ENCODE measurements at places on chromosomes 13 and 19. TPM values are rescaled to one million over a fixed set of nuclear protein-coding genes. Genes with fewer than 3 reads are reported as not detected.

The NTN5 gene
- total RNA-seq, result 0.98 TPM

The OVOL3 gene
- total RNA-seq, result not detected

The PINLYP gene
- 8.8 TPM for total RNA-seq

The PCDH20 gene
- 0.98 TPM for total RNA-seq

The PIAS4 gene
- 14.0 TPM for total RNA-seq

GRCh38 chr19:40355975-40356680, 7.6 kb downstream of the PLD3 start:
- H3K4me3 ChIP-seq, result no peak overlapping the region
- no peak overlapping the region for H3K27ac ChIP-seq
- no peaks in the 10 kb centered on the region for H3K36me3 ChIP-seq
- no peaks in the 10 kb centered on the region for H3K4me1 ChIP-seq
- no peak for DNase-seq

DNA sequence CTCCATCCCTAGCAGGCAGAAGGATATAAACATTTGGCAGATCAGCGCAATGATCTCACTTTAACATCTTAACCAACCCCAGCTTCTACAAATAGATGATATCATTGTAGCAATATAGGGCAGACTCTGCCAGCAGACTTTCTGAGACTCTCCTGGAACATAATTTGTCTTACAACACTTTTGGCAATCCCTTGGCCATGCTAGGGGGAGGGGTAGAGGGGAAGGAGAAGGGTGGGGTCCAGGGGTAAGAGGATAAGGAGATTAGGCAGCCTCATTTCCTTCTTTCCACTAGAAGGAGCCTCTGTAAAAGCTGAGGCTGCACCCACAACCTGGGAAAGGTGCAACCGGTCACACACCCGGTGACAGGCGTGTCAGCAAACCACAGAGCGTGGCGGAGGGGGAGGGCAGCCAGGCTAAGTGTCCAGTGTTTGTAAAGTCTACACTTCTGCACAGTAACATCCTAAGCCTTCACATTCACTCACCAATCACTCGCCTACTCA, 8.7 kb upstream of the UBAC2 start:
- DNase-seq, result peak; percentile 92
- H3K4me3 ChIP-seq, result no peak overlapping the region
- no peak overlapping the region for H3K27ac ChIP-seq
- H3K27me3 ChIP-seq, result no peaks in the 10 kb centered on the region
- H3K36me3 ChIP-seq, result no peaks in the 10 kb centered on the region
- H3K4me1 ChIP-seq, result peaks cover 5% of the 10 kb centered on the region

DNA sequence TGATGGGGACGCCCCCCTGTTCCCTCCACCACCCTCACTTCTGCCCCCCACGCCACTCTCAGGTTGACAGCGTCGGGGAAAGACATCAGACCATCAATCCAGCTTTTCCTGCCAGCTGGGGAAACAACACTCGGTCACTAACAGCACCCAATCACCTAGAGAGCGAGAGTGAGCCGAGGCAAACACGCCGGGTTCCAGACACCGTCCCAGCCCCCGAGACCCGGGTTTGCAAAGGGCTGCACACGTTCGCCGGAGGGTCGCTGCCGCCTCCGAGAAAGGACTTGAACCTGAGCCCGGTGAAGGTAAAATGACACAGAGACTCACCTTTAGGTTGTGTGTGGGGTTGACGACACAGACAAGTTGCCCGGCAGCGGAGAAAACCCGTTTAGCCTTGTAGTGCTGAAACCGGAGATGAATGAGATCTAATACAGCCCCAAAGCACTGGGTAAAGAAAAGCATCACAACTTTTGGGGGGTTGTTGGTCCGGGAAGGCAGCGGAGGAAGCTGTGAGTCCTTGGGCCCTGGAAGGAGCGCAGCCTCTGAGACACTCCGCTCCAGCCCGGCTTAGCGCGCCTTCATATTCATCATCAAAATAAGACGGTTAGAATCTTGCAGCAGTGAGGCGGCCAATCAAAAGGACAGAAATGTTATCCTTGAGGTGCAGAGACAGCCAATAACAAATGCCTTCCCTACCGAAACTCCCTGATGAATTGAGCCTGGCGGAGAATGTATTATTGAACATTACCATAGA, at the start of gene SIAH3:
Gene SIAH3, minus strand, starts transcription at position 583 of the 751 bp plus-strand sequence. Its CDS starts 124 bp downstream, at position 459.
- peak within 1 kb of the TSS; percentile 30 for H3K4me3 ChIP-seq
- peaks cover 15% of the 10 kb centered on the region for H3K4me1 ChIP-seq
- no peak for DNase-seq

DNA sequence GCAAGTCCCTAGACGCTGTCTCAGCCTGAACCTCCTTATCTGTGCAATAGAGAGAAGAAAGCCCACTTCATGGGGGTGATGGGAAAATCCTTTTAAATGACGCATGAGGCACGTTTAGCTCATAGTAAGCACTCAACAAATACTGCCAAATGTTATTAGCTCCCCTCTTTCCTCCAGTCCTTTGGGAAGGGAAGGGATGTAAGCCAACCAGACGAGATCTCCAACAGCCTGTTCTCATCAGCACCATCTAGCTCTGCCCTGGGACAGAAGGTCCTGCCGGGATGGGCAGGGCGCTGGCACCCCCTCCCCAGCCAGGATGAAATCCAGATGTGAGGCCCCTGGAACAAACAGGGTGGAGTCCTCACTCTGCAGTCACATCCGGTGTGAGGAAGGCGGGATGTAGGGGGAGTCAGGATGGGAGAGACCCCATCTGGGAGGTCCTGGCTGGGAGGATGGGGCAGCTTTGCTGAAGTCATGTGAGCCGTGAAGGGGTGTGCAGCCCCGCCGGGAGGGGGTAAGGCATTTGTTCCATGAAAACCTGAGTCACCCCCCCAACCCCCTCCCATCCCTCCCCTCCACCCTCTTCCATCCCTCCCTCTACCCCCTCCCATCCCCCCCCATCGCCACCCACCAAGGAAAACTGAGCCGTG, 4.6 kb downstream of the S1PR2 start:
- peak overlapping the region; percentile 40 for H3K4me3 ChIP-seq
- no peak for DNase-seq
- H3K27me3 ChIP-seq, result no peaks in the 10 kb centered on the region
- H3K36me3 ChIP-seq, result no peaks in the 10 kb centered on the region
- peak overlapping the region; percentile 96 for H3K27ac ChIP-seq
